Lung (tissue), 17 donors: ENCODE measurements at places on chromosomes 4 and X. TPM values are rescaled to one million over a fixed set of nuclear protein-coding genes. Genes with fewer than 3 reads are reported as not detected.
A peak's percentile ranks its signal among the peaks of the same experiment; 100 is the strongest.

- DNase-seq, result no peak
Observed at GRCh38 chr4:55256787-55257186, 89.3 kb upstream of the SRD5A3 start.

DNA sequence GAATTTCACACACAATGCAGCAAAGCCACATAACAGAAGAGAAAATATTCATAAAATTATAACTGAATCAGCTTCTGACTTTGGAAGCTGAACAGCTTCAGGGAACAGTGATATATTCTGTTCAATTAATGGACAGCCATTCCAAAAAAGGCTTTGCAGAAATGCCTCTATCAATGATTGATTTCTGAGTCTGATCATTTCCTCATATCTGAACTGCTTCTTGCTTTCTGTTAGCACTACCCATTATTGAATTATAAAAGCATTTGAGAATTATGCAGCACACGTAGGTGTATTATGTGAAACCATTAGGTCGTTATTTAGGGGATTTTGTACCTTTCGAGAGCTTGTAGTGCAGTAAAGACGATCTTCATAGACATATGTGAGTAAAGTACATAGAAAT lies 159.6 kb downstream of the STIM2 start:
- no peak for DNase-seq

DNA sequence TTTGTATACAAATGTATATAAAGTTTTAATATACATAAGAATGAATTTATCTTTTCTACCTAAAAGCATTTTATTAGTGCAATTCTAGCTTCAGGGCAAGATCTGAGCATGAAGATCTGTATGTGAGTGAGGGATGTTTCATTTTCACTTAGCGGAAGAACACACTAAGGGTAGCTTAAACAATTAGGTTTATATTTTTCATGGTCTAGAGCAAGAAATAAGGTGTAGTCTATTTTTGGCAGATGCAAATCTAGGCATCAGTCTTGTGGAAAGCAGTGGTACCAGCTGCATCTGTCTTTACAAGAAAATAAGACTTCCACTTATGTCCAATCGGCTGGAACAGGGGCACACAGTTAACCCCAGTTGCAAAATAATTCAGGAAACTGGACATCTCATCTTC lies 433.3 kb downstream of the ADAM29 start:
- no peak for DNase-seq

DNA sequence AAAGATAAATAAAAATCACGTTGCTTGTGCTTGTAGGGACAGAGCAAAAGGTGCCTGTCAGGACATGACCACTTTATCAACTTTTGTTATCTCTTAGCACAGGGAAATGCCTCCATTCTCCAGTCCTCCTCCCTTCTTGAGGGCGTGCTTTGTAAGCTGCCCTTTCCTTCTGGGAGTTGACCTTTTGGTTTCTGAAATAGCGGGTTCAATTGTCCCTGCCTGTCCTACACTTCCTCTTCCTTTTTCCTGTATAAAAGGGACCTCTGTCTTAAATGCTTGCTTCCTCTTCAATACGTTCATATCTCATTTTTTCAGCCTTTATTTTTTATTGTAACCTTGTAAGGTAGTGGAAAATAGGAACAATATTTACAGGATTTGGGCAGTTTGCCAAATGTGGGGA lies 153.5 kb downstream of the SH3BGRL start:
- DNase-seq, result peak; percentile 20

DNA sequence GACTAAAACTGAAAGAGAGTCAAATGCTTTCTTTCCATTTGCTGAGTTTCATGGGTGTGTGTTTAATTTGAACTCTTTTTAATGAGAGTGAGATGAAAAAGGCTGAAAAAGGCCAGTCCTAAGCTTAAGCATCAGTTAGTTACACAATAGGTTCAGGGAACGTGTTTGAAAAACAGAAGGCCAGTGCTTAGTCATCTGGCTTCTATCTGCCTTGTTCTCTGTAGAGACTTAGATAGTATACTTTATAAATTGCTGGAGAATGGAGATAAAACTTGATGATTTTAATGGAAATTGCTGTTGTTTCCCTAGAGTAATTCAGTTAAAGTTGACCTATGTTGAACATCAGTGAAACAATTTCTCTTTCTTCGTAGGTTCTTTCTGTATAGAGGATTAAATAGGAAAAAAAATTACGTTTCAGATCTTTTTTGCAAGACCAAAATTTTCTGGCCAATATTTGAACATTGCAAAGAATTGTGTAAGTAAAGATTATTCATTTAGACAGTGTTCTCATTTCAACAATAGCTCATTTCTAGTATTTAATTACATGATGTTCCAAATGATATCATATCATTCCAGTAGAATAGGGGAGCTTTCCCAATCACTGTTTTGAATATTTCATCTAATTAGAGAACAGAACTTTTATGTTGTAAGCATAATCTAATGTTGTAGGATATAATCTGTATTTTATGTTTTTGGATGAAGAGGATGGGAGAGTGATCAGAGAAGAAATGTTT lies 1088.8 kb downstream of the ADGRL3 start:
- DNase-seq, result no peak

- DNase-seq, result peak; percentile 96
Observed at GRCh38 chrX:108091264-108091877, at the start of the genes ATG4A and PSMD10. TSS of gene ATG4A (plus strand) at chrX:108091778. CDS start at chrX:108091827, 49 bp downstream. TSS of gene PSMD10 (minus strand) at chrX:108091542. CDS start at chrX:108091520, 22 bp downstream.

DNA sequence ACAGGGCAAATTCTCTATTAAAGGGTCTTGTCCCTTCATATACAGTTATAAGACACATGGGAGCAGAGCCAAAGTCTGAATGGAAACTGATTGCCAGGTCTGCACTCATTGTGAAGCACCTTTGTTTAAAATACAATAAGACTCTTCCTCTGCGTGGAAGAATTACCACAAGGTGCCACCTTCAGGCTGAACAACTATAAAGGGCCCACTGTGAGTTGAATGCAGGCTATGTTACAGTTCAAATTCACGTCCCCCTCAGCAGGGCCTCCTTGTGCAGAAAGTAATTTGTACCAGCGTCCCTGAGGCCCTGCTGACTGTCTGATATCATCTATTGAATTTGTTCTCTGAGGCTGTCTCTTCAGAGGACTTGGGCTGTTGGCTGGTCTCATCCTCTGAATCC lies 225.8 kb upstream of the TEX13C start:
- no peak for DNase-seq

DNA sequence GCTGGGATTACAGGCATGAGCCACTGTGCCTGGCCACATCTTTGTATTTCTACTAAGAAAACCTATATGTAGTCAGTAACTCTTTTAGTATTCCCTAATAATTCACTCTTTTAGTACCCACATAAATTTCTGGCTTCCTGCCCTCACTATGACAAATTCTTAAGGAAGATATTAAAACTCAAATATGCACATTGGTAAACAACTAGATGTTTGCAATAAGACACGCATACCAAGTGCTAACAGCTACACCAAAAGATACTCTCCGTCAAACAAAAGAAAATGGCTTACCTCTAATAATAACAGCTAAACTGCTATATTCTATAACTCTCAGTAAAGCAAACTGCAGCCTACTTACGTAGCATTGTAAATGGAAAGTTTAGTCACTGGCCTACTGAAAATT lies 6.3 kb downstream of the UBA6 start:
- DNase-seq, result no peak

The DHX15 gene
- 102 TPM for total RNA-seq

The LARP7 gene
- 75.5 TPM for total RNA-seq

The MSX1 gene
- total RNA-seq, result 4.0 TPM

The AREG gene
- total RNA-seq, result 22.0 TPM
